GM06990 (cell line): ENCODE measurements at places on chromosomes 7 and 10.

DNA sequence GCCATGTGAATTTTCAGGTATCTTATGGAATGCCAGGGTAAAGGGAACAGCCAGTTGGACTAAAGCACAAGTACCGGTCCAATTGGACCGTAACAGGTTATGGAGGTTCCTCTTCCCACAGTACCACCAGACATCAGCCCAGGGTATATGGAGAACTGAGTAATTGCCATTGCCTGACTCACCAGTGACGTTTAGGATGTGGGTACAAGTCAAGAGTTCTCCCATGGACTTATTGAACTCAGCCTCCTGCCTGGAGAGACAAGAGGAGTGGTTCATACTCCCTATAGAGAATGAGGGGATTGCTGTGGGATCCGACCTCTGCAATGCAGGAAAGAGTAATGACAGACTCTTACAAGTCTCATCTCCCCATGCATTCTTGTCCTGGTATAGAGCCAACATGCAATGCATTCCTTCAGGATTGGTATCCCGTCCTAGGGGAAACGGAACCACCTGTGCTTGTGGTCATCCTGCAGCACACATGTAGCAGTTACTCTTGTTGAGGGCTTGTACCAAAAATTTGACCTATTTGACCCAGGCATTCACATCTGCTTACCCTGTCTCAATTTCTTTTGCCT lies 30.7 kb upstream of the ELOVL3 start:
- DNase-seq: no peak

- DNase-seq: no peak
Observed at GRCh38 chr7:30561389-30561788, 33.3 kb upstream of the GARS1 start.

DNA sequence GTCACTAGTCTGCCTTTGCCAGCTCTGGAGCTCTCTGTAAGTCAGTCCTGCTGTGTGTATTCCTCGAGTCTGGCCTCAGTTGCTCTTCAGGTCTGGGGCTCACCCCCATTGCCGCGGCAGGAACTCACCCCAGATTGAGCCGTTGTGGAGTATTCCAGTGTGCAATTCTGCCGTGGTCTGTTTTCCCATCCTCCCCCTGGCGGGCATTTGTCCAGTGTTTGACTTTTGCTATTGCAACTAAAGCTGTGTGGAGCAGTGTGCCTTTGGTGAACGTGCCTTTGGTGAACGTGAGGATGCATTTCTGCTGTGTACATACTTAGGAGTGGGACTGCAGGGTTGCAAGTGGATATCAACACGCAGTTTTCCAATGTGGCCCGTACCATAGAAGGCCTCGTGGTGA lies 134.5 kb downstream of the FAM53B start:
- no peak for DNase-seq

DNA sequence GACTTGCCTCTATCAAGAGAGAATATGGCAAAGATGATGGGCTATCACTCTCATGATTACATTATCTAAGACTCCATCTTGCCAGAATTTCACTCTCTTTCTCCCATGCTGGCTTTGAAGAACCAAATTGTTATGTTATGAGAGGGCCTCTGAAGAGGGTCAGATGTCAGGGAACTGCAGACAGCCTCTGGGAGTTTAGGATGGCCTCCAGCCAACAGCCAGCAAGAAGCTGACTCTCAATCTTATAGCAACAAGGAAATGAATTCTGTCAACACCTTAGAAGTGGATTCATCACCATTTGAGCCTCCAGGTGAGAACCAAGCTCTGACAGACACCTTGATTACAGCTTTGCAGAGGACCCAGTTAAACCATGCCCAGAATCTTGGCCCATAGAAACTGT lies 33.6 kb downstream of the ZNF22 start:
- no peak for DNase-seq

GRCh38 chr7:81190997-81191768 lies 272.3 kb upstream of the SEMA3C start:
- no peak for DNase-seq

DNA sequence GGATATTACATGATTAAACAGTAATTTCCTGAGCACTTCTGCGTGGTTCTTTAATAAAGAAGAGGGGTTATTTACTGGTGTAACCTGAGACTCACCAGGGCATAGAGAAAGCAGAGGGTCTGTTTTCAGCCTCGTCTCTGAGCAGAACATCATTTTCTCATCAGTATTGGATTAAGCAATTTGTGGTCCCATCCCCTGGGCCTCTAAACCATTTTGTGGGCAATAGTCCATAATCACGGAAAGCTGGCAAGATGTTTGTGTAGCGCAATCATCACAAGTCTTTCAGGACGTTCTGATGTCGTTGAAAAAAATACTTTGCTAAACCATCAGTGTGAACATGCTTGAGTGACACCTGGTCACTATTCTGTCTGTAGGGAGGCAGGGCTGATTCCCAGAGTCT lies 37.1 kb upstream of the SEC61G start:
- DNase-seq: no peak

DNA sequence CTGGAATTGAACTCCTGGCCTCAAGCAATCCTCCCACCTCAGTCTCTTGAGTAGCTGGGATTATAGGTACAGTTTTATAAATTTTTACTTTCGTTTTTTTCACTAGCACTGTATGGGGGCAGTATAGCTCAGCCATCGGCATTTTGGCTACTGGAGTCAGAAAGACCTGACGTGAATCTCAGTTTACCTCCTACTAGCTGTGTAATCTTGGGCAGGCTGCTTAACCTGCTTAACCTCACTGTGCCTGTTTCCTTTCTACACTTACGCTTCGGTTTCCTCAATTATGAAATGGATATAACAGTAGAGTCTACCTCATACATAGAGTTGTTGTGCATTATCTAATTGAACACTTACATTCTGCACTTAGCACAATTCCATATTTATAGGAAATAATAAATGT lies 16.7 kb downstream of the STN1 start:
- DNase-seq: no peak

DNA sequence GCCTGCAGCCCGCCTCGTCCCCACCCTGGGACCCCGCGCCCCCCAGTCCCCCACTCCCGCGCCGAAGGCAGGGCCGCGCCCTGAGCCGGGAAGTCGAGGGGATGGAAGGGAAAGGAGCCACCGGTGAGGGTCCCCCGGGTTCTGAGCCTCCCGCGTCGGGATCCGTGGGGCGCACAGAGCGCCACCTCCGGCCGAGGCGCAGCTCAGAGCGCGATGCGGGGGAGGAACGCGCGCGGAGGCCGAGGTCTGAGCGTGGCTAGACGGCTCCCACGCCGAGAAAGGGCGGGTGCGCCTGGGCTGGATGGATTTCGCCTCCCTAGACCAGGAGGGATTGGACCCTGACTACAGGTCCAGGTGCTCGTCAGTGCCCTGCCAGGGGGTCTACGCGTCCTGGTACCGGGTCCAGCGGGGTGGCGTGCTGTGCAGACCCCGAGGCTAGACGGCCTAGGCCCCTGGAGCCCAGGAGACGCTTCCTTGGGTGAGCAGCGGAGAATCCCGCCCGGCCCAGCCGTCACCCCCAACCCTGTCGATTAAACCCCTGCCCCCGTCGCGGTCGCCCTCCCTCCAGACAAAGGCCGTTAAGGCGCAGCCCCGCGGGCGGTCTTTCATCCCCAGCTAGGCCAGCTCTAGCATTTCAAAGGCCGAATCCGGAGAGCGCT lies 986 bp upstream of the PDGFA start:
- no peak for DNase-seq

GRCh38 chr10:78515873-78516153 lies 482.1 kb downstream of the RPS24 start:
- no peak for DNase-seq

DNA sequence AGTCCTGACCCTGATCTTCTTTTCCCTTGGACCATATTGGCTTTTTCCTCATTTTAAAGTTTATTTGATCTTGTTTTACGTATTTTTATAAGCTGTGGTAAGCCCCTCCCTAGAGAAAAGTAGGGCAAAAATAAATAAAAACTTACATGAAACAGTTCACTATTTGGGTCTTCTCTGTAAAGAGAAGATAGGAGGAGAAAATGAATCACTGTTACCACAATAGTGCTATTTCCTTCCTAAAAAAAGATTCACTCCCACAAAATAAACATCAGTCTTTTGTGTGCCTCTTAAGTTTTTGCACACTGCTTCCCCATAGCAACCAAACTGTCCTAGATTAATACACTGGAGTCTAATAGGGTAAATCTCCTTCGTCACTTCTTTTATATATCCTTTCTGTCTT lies 1.4 kb upstream of the SVIL start:
- DNase-seq: no peak

GRCh38 chr10:115171392-115171960 lies 78.3 kb downstream of the ATRNL1 start:
- DNase-seq: no peak

DNA sequence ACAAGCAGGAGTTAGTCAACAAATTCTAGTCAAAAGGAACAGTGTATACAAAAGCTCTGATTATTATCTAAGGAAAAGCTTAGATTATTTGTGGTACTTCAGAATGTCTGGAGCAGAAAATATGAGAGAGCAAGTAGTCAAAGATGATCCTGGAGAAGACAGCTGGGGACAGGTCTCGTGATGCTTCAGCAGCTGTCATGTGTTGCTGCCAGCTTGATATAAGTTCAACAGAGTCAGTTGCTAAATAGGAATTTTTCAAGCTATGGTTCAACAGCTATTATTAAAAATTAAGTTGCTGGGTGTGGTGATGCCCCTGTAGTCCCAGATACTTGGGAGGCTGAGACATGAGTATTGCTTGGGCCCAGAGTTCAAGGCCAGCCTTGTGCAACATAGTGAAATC lies 240.0 kb upstream of the RHOBTB1 start:
- no peak for DNase-seq

- DNase-seq: no peak
Observed at GRCh38 chr10:3020881-3021280, 46.5 kb upstream of the PFKP start.

GRCh38 chr10:129537151-129537550 lies 70.1 kb downstream of the MGMT start:
- DNase-seq: no peak

DNA sequence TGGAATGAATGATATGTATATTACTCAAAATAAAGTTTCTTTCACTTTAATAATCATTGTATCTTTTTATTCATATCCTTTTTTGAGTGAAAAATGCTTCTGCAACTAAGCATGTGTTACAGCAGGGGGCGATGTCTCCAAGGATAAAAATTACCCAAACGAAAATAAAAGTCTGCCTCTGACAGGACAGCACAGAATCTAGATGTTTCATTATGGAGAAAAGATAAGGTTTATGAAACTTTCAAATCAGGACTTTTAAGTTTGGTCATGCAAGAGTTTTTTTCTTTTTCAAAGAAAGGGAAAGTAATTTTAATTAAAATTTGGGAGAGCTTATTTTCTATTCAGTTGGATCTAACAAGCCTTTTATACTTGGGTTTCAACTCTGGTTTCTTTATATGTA lies 48.4 kb downstream of the TES start:
- no peak for DNase-seq

DNA sequence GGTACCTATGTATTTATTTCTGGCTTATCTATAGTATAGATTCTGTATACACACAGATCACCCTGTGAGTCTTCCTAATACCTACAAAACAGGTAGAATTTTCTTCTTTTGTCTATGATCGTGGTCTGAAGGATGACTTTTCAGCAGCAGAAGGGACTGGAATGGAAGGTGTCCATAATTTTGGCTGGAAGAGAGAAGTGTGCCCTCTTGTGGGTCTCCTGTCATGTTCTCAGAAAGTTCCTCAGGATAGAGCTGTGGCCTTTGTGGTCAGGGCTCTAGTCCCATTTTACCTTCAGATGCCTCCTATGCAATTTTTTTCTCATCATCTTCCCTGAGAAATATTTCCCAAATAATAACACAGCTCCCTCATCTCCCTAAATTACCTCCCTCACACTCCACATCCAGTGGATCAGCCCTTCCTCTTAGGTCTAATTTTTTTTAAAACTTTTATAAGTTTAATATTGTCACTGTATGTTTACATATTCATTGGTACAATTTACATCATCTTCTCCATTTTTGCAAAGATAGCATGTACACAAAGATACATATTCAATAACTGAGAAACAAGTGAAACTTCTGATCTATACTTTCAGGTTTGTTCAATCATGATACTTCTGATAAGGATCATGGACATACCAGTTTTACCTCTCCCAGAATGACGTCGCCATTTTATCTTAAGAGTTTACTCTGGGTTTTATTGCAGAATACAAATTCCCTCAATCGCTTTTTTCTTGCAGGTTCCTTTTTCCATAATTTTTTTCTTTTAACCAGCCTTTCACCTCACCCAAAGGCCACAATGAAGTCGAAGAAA lies 112.7 kb downstream of the REEP3 start:
- DNase-seq: no peak

DNA sequence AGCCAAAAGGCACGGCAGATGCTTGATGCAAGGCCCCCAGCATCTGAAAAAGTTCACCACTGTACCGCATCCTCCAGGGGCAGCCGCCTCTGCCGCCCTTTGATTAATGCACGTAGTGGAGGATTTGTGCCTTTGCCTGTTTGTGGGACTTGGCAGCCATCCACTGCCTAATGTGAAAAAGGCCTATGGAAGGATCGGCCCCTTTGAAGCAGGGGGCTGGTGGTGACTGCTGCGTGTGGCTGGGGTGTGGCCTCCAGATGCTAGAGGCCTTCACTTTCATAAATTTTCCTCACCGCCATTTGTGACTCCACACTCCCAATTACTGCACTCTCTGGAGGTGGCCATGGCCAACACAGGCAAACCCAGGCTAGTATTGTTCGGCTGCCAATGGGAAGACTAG lies 226.0 kb downstream of the BMPER start:
- no peak for DNase-seq
